Activated CD8-positive, alpha-beta memory T cell treated with anti-CD3 and anti-CD28 coated beads for 1 hour (primary cell): ENCODE measurements at places on chromosomes 1 and 21.

- DNase-seq = no peak
These were observed 48.8 kb downstream of the ZFYVE9 start for GRCh38 chr1:52190500-52191252.

DNA sequence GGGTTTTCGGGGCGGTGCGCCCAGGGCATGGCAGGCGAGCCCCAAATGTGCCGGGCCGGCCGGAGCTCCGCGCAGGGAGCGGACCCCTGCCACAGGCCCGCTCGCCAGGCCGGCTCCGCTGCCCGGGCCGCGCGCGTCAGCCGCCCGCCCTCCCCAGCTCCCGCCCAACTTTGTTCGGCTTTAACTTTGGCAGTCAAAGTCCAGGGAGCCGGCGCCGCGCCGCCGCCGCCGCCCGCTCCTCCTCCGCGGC lies 488 bp downstream of the SLC35D1 start:
- DNase-seq = no peak

DNA sequence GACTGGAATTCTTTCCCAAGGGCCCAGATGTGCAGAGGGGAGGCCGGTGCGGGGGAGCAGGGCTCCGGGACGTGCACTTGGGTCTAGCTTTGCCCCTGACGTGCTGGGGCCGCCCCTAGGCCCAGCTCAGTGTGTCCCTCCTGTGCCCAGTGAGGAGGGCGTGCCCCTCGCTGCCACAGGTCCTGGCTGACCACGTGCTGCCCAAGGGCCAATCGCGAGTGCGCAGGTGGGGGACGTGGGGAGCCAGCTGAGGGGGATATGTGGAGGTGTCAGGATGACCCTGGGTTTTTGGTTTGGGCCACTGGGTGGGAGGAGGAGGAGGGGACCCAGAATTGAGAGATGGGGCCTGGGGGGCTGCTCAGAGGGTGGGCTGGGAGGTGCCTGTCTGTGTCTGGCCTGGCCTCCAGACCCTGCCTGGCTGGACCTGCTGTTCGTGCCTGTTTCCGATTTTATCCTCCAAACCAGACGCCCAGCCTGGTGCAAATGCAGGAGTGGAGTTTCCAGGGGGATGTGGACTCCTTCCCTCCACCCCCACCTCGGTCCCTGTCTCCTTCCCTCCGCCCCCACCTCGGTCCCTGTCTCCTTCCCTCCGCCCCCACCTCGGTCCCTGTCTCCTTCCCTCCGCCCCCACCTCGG lies 6.1 kb upstream of the RNF223 start:
- no peak for DNase-seq

- DNase-seq = no peak
These were observed 4.6 kb downstream of the BLACAT1 start for GRCh38 chr1:205451202-205451601.

- no peak for DNase-seq
These were observed 71.3 kb upstream of the PRDX6 start for GRCh38 chr1:173405834-173406233.

DNA sequence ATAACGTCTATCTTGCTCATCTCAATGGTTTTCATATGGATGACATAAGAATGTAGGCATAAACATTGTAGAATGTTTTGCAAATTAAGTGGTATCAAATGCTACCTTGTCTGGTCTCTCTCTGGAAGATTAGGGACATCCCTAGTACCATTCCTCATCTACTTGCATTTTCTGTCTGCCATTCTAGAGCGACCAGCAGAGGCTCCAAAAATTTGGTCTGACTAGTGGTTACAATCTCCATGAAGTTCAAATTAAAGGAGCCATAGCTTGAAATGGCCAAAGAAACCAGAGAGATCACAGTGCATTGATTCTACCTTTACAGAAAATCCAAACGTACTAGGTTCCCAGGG lies 1.1 kb downstream of the CD84 start:
- DNase-seq = no peak
